ENCODE measurements at places on chromosomes 11 and 22.

GRCh38 chr11:117410861-117411710, 83.4 kb downstream of the CEP164 start:
- no peak for DNase-seq

- no peak for DNase-seq
These were observed 70.0 kb downstream of the AMOTL1 start for GRCh38 chr11:94838027-94838731.

DNA sequence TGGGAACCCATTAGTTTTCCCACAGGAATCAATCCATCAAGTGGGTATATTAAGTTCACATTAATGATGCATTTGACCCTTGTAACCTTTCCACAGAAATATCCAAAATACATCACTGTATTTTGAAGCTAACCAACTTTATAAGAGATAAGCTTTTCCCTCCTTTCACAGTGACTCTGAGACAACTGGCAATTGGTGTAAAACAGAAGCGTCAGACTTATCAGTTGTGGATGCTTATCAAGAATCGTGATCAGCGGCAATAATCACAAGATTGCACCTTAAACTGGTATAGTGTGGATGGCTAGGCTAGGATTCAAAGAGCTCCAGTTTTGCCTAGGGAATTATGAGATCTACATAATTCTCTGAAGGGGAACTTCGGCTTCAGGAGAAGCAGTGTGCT, 73.1 kb downstream of the USP35 start:
- DNase-seq: no peak

- no peak for DNase-seq
These were observed 336.2 kb downstream of the ETS1 start for GRCh38 chr11:128251140-128251539.

DNA sequence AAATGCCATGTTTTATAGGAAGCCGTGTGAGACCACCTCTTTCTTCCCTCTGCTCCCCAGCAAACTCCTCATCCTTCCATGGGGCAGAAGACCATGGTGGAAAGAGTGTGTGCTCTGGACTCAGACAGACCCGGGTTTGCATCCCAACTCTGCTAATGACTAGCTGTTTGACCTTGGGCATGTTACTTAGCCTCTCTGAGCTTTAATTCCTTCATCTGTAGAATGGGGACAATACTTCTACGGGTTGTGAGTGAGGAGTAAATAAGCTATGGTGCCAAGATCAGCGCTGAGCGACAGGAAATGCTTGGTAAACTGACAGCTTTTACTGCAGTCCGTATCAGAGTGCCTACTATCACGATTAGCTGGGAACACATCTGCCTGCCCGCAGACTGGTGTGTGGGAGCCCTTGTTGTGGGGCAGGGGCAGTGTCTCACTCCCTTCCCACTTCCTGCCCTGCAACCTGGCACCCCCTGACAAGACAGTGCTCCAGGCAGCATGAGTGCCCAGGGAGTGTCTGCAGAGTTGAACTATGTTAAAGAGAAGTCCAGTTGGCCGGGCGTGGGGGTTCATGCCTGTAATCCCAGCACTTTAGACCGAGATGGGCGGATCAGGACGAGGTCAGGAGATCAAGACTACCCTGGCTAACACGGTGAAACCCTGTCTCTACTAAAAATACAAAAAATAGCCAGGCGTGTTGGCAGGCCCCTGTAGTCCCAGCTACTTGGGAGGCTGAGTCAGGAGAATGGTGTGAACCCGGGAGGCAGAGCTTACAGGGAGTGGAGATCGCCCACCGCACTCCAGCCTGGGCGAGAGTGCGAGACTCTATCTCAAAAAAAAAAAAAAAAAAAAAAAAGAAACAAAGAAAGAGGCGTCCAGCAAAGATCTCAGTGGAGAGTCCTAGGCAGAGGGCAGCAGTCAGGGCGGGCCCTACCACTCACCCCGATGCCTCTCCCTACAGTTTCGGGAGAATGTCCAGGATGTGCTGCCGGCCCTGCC, 2.2 kb downstream of the SEC14L2 start:
- no peak for DNase-seq

DNA sequence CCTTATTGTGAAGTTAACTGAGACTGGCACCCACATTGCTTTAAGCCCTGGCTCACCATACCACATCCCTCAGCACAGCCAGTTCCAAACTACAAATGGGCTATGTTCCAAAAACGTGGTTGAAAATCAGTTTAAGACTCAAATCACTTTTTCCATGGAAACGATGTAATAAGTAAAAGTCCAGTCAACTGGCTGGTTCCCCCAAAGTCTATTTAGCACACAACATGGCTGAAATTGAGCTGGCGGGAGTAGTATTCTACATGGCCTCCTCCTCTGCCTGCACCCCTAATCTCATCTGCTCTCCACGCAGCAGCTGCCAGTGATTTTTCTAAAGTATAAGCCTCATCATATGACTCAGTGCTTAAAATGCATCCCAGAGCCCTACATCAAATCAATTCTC, 40.9 kb upstream of the BIRC3 start:
- no peak for DNase-seq

DNA sequence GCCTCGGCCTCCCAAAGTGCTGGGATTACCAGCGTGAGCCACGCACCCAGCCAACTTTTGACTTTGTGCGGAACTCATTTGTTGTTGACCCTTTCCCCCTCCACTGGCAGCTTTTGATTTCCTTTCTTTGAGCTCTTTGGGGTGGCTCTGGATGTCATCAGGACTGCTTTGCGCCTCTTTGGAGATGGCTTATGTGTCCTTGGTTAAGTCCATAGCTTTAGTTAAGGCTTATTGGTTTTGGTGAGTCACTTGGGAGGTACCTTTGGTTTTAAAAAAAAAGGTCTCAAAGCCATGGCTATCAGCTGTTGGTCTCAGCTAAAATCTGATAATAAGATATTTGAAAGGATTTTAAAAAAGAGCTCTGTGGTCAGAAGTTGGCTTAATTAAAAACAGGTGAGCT, 5.1 kb upstream of the ARSA start:
- DNase-seq: no peak

GRCh38 chr22:33472462-33473344, 414.5 kb upstream of the SYN3 start:
- no peak for DNase-seq

- no peak for DNase-seq
These were observed 3.6 kb downstream of the CDKN1C start for GRCh38 chr11:2881981-2882375.

DNA sequence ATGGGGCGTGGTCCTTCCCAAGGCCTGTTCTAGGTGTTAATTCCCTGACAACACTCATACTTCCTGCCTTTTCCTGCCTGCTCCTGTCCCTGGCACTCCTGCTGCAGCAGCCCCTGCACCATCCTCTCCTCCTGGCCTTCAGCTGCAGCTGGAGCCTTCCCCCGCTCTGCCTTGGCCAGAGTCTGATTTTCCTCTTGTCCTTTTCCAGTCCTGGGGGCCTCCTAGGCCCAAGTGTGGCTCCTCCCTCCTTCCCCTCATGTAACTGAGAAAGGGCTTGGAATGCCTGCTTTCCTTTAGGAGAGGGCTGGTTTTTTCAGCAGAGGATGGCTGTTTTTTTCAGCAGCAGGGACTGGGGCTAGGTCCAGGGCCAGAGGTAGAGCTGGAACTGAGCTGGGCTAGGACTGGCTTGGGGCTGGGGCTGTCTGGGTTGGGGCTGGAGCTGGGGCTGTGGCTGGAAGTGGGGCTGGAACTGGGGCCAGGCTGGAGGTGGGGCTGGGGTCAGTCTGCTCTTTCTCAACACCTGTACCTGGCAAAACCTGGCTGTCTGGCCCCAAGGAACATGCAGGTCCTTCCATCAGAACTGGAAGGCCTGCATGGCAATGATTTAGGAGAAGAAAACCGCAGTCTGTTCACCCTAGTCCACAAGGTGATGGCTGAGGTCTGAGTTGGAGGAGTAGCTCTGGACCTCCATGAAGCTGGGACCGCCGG, 23.6 kb downstream of the ZC3H7B start:
- no peak for DNase-seq

- no peak for DNase-seq
These were observed 353.8 kb downstream of the TMEM135 start for GRCh38 chr11:87391496-87391895.

DNA sequence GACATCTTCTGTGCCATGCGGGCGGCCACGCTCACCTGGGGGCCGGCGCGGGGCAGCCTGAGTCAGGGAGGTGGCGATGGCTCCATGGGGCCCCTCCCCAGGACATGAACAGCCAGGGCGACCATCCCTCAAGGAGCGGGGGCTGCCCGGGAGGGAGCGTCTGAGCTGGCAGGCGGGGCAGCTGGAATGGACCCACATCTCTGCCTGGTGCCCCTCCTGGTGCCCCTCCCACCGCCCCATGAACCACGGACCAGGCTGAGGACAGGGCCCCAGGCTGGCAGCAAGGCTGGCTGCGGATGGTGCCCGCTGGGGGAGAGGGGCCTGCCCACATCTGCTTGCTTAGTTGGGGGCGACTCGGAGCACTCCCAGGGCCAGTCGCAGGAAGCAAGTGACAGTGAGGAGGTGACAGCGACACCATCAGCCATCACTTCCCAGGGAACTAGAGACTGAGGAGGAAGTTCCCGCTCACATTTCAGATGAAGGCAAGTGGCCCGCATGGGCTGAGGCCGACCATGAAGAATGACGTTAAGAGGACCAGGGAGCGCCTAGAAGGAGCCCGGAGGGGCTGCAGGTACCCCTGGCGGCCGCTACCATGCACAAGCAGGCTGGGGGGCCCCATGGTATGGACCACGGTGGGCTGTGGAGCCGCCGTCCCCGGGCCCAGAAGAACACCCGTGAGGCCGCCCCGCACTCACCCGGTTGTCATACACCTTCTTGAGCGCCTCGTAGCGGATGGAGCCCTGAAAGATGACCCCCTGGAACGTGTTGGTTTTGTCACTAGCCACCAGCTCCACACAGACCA, 37.3 kb downstream of the KIAA0930 start:
- DNase-seq: no peak

DNA sequence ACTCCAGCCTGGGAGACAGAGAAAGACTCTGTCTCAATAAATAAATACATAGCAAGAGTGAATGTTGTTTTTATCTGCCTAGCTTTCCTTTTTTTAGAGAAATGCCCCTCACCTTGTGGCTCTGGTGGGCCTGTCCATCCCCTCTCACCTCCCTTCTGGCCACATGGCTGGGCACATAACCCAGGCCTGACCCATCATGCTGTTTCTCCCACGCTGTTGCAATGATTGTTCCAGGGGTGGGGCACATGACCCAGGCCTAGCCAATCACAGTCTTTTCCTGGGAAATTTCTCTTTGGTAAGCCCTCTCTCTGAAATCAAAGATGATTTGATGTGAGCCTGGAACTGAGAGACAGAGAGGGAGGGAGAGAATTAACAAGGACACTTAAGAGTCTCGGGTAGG, 5.5 kb upstream of the CYTH4 start:
- no peak for DNase-seq

DNA sequence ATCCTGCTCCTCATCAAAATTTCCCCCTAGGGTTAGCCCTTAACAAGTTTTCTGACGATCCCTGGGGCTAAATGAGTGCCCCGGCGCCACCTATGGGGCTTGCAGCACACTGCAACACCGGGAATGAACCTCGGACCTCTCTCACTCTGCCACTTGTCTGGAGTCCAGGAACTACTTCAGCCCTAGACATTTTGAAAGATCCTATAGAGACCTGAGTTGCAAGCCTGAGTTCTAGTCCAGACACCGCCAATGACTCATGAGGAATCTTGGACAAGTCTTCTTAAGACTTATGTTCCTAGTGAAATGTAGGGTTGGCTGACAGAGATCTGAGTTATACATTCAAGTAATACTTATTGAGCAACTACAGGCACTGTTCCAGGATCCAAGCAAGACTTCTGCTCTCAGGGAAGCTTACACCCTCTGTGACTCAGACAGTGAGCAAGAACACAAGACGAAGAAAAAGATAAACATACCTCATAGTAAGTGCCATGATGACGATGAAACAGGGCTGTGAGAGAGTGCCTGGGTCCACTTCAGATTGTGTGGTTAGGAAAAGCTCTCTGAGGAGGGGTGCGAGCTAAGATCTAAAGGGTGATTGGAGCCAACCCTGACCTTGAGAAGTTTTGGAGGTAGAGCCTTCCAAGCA, 10.2 kb upstream of the STK33 start:
- DNase-seq: peak; percentile 10

GRCh38 chr11:93988455-93988854, 32.7 kb upstream of the HEPHL1 start:
- no peak for DNase-seq
